ENCODE measurements at places on chromosomes 4 and X. TPM values are rescaled to one million over a fixed set of nuclear protein-coding genes. Genes with fewer than 3 reads are reported as not detected.

DNA sequence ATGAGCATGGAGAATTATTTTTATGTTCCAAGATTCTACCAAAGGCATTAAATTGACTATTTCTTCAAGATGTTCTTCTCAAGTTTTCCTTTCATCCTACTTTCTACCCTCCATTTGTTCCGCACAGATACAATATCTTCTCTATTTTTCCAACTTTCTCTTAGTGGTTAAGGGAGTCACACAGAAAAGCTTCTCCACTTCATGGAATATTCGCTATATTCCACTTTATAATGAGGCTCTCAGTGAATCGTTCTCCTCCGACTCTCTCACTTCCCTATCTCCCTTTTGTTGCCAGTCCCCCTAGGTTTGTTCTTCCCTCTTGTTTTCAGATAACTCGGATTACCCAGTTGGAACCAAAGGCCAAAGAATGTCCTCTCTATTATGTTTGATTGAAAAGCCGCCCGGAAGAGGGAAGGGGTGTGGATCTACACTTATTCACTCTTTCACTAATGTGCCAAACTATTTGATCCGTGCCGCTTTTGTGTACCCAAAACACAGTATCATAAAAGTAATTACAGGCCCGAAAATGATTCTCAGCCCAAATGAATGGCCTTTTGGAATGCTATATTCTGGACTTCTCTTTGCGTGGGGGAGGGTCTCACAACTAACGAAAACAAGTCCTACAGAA, 1.2 kb downstream of the SH3D19 start:
- peak; percentile 62 for DNase-seq

- DNase-seq = no peak
These were observed 147.9 kb upstream of the FGF13 start for GRCh38 chrX:138859421-138859820.

Gene TRAM1L1
- total RNA-seq = not detected

DNA sequence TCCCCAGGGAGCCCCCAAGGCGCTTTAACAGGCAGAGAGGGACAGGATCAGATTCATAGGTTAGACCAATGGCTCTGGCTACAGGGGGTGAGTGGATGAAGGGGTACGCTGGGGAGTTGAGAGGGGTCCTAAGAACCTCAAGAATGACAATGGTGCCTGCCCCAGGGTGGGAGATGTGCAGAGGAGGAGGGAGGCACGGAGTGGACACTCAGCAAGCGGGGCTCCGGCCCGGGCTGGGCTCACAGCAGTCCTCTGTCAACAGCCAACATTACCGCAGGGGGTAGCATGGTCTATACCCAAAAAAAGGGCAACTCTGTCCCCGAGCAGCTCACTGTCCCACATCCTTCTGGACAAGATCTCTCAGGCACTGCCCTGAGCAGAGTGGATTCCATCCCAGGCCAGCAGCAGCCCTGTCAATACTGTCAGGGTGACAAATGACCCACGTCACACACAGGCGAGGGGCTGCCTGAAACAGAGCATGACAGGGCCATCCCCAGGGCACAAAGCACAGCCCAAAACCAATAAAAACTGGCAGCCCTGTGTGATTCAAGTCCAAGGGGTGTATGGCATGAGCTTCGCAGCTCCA, 47.7 kb upstream of the PPP2R2C start:
- no peak for DNase-seq

Gene GAGE12F
- total RNA-seq = not detected

Gene C4orf51
- total RNA-seq = not detected
